ENCODE measurements at places on chromosomes 3 and 15. TPM values are rescaled to one million over a fixed set of nuclear protein-coding genes. Genes with fewer than 3 reads are reported as not detected.

CNTN3 gene
- 28.3 TPM for total RNA-seq

ATP8B4 gene
- total RNA-seq = 4.4 TPM

TMEM108 gene
- 18.4 TPM for total RNA-seq

CMTM7 gene
- total RNA-seq = 0.74 TPM

PPP2R3A gene
- 29.7 TPM for total RNA-seq

ARHGEF26 gene
- 7.9 TPM for total RNA-seq

HDC gene
- total RNA-seq = not detected

RASGRP1 gene
- total RNA-seq = 12.5 TPM

ACTRT3 gene
- 2.2 TPM for total RNA-seq

SCN11A gene
- 0.25 TPM for total RNA-seq

VPS18 gene
- 21.6 TPM for total RNA-seq

ARPIN gene
- 14.5 TPM for total RNA-seq

LHFPL4 gene
- 29.5 TPM for total RNA-seq

CFAP92 gene
- total RNA-seq = 1.2 TPM

ADCY5 gene
- 22.1 TPM for total RNA-seq

RHCG gene
- total RNA-seq = 1.7 TPM

SLC49A4 gene
- 21.4 TPM for total RNA-seq

IL16 gene
- total RNA-seq = 1.2 TPM

ITIH1 gene
- not detected for total RNA-seq

CHRFAM7A gene
- total RNA-seq = 2.7 TPM

BOC gene
- 8.1 TPM for total RNA-seq

PLSCR2 gene
- total RNA-seq = not detected

PRKCI gene
- total RNA-seq = 64.2 TPM

KLF15 gene
- 1.7 TPM for total RNA-seq

PLXNB1 gene
- 50.9 TPM for total RNA-seq

CILP gene
- total RNA-seq = 0.25 TPM

CCNB2 gene
- total RNA-seq = 2.7 TPM

SLC38A3 gene
- total RNA-seq = 5.4 TPM

PLXNA1 gene
- total RNA-seq = 61.2 TPM

MYLK gene
- total RNA-seq = 3.7 TPM

FAM107A gene
- total RNA-seq = 32.2 TPM

DAPK2 gene
- 3.4 TPM for total RNA-seq

WDR5B gene
- 7.6 TPM for total RNA-seq

PARP15 gene
- 0.49 TPM for total RNA-seq

PPM1M gene
- 6.9 TPM for total RNA-seq

GNAT1 gene
- total RNA-seq = not detected

COX17 gene
- total RNA-seq = 12.3 TPM

GOLGA8T gene
- 0.49 TPM for total RNA-seq

HGD gene
- 0.98 TPM for total RNA-seq

RFX7 gene
- total RNA-seq = 30.5 TPM

SCG3 gene
- 54.8 TPM for total RNA-seq

RBMS3 gene
- total RNA-seq = 7.6 TPM

NRG4 gene
- 1.2 TPM for total RNA-seq

AGTR1 gene
- 0.49 TPM for total RNA-seq

MTMR10 gene
- 10.1 TPM for total RNA-seq

ST3GAL6 gene
- 13.0 TPM for total RNA-seq

Measured in temporal lobe (tissue), 4 donors.